Renal pelvis (tissue), 12 donors: ENCODE measurements at places on chromosomes 2 and 18. TPM values are rescaled to one million over a fixed set of nuclear protein-coding genes. Genes with fewer than 3 reads are reported as not detected.

GRCh38 chr2:237704501-237705434 lies 77.4 kb downstream of the LRRFIP1 start:
- no peak for DNase-seq

CHRND gene
- 1.2 TPM for polyA plus RNA-seq

GRCh38 chr2:72925328-72925943 lies 8.1 kb downstream of the EMX1 start:
- no peak for DNase-seq

DNA sequence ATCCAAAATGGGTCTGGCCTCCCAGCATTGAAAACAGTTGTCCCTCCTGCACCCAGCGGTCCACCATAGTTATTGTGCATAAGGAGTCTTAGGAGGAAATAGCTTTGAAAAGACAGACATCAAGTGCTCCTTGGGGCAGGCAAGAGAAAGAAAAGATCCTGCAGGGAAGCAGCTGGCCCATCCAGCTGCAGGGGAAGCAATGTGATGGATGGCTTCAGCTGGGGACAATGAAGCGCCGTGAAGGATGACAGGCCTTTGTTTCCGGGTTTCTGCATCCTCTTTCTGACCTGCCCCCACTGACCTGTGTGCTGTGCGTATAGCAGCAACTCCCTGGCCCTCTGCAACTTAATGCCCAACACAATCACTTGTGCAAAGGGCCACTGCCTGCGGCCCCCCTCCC lies 142.9 kb upstream of the NCKAP5 start:
- peak; percentile 35 for DNase-seq

EFR3B gene
- 8.2 TPM for polyA plus RNA-seq

DNA sequence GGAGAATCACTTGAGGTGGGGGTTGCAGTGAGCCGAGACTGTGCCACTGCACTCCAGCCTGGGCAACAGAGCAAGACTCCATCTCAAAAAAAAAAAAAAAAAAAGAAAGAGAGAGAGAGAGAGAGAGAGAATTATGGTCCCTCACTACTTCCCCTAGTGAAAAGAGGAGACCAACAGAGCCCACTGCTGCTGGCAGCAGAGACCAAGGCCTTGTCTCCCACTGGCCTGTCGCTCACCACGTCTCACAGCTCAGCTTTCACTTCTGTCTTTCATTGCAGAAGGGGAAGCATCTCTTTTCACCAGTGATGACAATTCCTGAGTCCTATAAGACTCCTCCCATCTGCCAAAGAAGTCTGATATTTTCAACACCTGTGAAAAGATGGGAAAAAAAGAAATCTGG lies 81.3 kb downstream of the CLHC1 start:
- no peak for DNase-seq

DNAJB2 gene
- polyA plus RNA-seq = 85.1 TPM

ITGAV gene
- polyA plus RNA-seq = 63.4 TPM

MAP3K2 gene
- 24.7 TPM for polyA plus RNA-seq

- DNase-seq = no peak
Observed at GRCh38 chr18:39230086-39230803, 1664.6 kb upstream of the CELF4 start.

- DNase-seq = no peak
Observed at GRCh38 chr2:135096665-135097446, 44.8 kb downstream of the RAB3GAP1 start.
